ENCODE measurements at places on chromosomes 6 and 20.

DNA sequence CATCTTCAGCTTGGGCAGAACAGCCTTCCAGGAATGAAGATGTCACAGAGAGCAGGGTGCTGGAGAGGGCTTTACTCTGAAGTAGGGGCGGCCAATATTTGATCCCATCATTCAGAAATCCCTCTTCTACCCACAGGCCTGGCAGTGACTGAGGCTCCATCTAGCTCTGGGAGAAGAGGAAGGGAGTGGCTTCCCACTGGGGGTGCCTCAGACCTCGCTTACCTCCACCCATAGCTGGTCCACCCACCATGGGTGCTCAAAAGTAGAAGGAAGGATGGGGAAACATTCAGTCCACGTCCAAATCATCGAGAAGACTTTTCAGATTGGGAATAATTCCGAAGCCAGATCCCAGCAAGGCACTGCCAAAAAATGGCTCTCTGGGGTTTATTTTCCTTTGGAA, 11.8 kb upstream of the THBD start:
- no peak for DNase-seq

DNA sequence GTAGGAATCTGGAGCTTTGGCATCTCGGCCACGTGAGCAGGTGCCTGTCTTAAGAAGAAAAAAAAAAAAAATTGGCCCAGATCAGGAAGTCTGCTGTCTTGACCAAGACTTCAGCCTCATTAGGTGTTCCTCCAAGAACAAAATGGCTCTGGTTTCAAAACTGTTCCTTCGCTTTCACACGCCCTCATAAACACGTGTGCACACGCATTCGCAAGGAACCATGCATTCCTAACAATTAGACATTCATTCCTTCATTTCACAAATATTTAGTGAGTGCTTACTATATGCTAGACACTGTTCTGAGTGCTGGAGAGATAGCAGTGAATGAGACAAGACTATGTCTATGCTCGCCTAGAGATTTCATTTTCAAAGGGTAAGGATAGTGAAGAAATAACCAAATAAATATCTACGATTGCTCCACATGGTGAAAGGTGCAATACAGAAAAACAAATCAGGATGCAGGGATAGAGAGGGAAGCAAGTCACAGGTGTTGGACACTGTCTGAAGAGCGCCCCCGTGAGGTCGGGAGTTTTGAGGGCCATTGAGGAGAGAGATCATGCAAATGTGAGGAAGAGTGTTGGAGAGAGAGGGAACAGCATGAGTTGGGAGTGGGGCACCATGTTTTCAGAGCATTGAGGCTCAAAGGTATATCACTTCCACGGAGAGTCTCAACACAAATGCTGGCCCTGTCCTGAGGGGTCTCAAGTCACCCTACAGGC, 53.3 kb downstream of the CCDC170 start:
- DNase-seq: no peak

GRCh38 chr20:55439070-55439469, 566.2 kb downstream of the CBLN4 start:
- DNase-seq: no peak

DNA sequence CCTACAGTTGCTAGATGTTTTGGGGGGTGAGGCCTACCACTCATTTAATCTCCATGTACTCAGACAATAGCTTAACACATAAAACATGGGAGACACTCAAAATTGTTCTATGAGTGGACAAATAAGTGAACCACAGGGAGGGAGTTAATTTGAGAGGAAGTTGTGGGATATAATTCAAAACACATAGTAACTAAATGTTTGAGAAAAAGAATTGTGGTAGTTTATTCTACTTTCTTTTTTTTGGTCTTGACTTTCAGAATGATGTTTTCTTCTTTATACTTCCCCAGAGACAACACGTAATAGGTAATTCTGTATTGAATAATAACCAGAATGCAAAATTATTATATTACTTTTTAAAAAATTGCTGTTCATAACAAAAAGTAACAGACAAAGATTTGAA, 453.8 kb downstream of the RFPL4B start:
- no peak for DNase-seq

- DNase-seq: no peak
Observed at GRCh38 chr6:150452428-150453243, 83.8 kb downstream of the IYD start.

DNA sequence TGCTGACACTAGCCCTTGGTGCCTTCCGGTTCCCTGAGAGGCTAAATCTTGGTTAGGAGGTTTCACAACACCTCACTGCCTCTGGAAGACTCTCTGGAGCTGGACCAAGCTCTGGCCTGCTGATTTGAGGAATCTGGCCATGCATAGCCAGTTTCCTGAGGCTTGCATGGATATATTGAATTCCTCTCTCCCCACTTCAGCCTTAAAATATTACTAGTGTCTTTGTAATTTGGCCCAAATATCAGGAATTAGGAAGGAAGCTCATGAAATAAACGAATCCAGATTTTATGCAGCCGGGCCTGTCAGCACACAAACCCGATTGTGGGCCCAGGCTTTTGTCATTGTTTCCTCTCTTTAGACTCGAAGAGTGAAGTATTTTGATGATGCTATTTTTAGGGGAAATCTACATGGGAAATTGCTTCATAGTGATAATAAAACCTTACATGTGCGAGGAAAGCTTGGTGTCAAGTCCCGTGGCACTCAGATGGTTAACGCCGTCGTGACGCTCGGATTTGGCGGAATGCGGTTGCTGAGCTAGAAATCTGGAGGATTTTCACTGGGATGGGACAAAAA, 144.4 kb downstream of the PHACTR3 start:
- no peak for DNase-seq

GRCh38 chr20:49484180-49485140, 2.0 kb upstream of the KCNB1 start:
- peak; percentile 68 for DNase-seq

DNA sequence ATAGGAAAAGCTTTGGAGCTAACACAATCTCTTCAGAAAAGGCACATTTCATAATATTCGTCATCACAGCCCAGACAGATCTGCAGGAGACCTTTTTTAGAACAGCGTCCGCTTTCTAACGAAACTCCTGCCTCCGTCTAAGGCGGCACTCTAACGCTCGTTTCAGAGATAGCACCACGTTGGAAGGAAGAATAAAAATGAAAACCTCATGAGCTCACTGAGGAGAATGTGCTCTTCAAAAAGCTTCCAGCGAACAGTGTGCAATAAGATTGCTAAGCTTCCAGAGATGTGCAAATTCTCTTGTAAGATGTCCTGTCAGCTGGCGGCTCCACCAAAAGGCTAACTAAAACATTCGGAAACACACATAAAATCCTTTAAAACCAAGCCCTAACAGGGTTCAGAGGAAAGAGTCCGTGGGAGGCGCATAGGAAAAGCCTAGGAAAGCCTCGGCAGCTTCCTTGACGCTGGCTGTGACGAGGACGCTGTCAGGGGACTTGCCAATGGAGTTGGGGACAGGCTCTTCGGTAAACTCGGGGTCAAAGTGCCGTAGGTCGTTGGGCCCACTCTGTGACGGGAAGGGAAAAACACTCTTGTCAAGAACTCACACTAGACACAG, 117.6 kb upstream of the SLC2A12 start:
- DNase-seq: no peak

- DNase-seq: no peak
Observed at GRCh38 chr6:39577446-39578165, 147.6 kb downstream of the KIF6 start.
